Esophagus muscularis mucosa (tissue), 4 donors: ENCODE measurements at places on chromosomes 2 and 18. TPM values are rescaled to one million over a fixed set of nuclear protein-coding genes. Genes with fewer than 3 reads are reported as not detected.

HOXD4 gene
- total RNA-seq = 0.66 TPM

FTCDNL1 gene
- total RNA-seq = 1.2 TPM

ZNF804A gene
- not detected for total RNA-seq

PMS1 gene
- total RNA-seq = 15.0 TPM

HRH4 gene
- total RNA-seq = 0.13 TPM

RAX gene
- total RNA-seq = not detected

BOK gene
- 61.5 TPM for total RNA-seq

SPATS2L gene
- 95.6 TPM for total RNA-seq

SEH1L gene
- 42.6 TPM for total RNA-seq

ANKRD62 gene
- total RNA-seq = not detected

KCNJ3 gene
- total RNA-seq = 5.6 TPM

AGAP1 gene
- 46.9 TPM for total RNA-seq
